ENCODE measurements at places on chromosomes 4 and X.

- DNase-seq, result no peak
These were observed 121.2 kb upstream of the TET2 start for GRCh38 chr4:105025263-105026017.

DNA sequence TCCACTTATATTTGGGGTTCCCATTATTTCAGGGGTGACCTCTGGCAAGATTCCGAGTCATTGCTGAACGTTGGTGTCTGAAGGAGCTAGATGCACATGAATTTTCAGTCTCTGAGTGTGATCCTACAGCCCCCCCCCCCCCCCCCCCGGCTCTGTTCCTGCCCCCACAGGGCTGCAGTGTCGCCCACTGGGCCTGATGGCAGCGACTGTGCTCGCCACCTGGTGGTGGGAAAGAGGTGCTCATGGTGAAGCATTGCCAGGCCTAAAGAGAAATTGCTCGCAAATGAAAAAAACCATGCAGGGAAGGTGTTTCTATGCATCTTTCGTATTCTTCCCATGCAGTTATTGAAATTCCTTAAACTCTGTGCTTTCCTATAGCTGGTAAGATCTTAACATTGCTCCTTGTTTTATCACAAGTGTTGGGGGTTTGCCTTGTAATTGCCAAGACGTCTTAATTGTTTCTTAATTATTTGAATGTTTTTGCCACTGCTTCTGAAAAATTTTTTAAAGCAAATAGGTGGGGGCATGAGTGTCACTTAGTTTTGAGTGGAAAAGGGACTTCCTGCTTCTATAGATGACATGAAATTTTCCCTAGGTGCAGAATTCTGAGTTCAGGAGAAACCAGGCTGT is 63.2 kb downstream of the CLDN22 start:
- DNase-seq, result peak; percentile 32

GRCh38 chr4:147288512-147288911 is 192.4 kb upstream of the EDNRA start:
- DNase-seq, result no peak

DNA sequence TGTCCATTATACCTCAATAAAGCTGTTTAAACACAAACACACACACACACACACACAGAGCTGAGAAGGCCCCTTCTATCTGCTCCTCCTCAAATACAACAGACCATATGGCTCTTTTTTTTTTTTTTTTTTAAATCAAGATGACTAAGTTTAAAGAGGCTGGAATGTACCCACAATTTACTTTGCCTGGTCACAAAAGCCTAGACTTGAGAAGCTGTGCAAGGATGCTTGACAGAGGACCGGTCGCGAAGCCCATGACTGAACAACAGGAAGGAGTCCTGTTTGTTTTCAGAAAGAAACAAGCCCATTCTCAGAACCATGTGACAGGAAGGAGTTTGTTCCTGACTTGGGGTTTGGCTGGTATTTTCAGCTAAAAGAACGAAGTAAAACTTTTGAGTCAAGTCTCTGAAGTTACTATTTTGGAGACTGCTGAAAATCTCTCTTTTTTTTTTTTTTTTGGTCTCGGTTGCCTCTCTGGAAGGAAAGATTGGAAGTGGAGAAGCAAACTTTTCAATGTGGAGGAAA is 650.9 kb upstream of the TENM3 start:
- DNase-seq, result no peak

DNA sequence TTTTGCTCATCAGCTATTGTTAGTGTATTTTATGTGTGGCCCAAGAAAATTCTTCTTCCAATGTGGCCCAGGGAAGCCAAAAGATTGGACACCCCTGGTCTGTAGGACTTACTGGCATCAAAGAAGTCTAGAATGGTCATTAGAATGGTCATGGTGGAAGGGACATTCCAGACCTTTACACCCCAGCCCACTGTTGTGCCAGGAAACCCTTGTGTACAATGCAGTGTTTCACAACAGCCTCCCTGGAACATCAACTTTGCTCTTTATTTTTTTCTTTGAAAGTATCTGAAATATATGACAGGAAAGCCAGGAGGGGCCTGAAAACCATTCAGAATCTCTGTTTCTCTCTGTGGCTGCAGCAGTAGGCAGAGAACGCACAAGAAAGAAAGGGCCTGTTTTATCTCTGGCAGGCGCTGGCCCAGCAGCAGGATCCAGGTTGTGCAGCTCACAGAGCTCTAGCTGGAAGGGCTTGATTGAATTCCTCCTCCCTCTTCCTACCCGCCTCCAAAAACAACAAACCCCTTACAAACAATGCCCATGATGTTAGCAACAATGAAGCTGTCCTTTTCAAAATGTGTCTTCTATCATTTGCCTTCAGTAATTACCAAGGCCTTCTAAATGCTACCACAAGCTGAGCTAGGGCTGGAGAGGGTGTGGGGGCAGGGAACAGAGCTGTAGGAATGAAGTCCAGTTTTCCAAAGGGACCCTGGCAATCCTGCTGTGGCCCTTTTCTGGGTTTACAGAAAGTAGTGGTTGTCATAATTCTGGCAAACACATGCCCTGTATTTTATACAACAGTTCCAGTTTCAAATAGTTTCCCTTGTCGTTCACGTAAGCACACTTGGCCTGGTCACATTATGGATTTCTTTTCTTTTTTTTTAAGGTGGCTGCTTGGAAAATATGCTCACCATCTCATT is 32.3 kb upstream of the TFDP3 start:
- DNase-seq, result no peak

DNA sequence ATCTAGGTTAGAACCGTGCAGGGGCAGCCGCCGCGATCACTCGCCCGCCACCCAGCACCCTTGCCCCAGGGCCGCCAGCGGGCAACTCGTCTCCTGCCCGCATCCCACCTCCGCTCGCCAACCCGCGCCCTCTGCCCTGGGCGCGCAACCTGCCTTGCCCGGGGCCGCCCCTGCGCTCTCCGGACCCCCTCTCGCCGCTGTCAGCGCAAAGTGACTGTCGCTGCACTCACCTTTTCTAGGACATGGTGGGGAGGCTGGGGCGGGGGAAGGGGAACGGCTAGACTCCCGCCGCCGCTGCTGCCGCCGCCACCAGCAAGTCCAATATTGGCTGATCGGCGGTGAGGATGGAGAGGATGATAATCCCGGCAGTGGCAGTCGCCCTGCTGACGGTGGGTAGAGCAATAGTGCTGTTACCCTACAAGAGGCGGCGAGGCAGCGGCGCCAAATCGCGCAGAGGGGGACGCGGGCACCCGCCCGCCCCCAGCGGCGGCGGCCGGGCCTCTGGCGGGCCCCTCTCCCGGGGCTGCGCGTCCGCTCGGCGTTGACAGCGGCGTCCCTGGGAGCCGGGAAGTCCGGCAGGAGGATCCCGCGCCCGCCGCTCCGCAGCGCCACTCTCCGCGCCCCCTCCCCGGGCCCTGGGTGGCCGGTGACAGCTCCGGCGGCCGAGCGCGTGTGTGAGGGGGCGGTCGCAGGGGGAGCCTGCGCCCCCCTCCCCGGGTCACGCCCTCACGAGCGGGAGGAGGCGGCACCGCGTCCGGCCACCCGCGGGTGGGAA is 2.3 kb upstream of the NR3C2 start:
- DNase-seq, result peak; percentile 28

DNA sequence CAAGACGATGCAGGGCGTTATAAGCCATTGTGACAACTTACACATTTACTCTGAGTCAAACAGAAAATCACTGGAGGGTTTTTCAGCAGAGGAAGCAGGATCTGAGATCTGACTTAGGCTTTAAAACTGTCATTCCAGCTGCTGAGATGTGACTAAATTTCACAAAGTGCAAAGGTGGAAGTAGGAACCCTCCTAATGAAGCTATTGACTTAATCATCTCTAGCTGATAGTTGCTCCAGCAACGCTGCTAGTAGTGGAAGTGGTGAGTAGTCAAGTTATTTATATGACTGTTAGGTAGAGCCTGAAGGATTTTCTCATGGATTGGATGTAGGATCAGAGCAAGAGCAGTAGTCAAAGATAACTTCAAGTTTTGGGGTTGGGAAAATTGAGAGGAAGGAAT is 218.6 kb downstream of the GRID2 start:
- DNase-seq, result no peak

- DNase-seq, result no peak
These were observed 38.8 kb downstream of the GAB1 start for GRCh38 chr4:143375326-143376073.

- DNase-seq, result peak; percentile 59
These were observed at the start of the genes DHRSX and ZBED1 for GRCh38 chrX:2500803-2501558. Gene DHRSX, minus strand, starts transcription at chrX:2500976. Its CDS starts 51 bp downstream, at chrX:2500925. Gene ZBED1, minus strand, starts transcription at chrX:2500976. Its CDS starts 10,257 bp downstream, at chrX:2490719.

DNA sequence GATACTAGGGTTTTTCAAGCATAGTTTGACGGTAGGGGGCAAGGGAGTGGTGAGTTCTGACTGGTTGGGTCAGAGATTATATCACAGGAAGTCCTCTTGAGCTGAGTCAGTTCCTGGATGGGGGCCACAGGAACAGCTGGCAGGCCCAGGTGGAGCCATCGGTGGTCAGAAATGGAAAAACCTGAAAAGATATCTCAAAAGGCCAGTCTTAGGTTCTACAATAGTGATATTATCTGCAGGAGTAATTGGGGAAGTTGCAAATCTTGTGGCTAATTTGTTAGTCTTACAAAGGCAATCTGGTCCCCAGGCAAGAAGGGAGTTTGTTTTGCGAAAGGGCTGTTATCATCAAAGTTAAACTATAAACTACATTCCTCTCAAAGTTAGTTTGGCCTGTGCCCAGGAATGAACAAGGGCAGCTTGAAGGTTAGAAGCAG is 159.3 kb downstream of the PTCHD1 start:
- DNase-seq, result no peak

DNA sequence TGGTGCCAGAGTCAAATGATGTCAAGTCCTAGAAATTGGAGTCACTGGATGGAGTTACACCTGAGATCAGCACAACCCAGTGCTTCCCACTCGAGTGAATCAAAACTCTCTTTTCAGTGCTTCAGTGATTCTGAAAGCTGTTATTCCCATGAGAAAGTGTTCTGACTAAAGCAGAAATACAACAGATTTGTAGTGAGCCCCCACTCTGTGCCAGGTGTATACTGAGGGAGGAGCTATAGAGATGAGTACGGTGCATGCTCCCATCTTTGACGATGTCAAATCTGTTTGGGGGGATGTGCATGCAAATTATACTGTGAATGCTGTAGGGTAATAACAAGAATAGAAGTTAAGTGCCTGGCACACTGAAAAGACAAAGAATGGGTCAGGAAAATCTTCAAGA is 330.2 kb downstream of the HS3ST1 start:
- no peak for DNase-seq

DNA sequence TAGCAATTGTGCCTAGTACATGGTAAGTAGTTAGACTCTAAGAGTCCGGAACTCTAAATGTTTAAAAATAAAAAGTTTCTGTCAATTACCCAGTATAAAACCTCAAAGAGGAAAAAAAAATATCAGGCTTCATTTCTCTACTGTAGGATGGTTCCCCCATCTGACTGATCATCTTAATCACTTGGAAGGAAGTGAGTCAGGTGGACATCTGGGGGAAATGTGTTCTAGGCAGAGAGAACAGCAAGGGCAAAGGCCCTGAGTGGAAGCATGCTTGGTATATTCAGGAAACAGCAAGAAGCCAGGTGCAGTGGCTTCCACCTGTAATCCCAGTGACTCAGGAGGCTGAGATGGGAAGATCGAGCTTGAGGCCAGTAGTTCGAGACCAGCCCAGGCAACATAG is 2.9 kb upstream of the EIF1AX start:
- no peak for DNase-seq

GRCh38 chr4:80732010-80732409 is 298.5 kb upstream of the BMP3 start:
- no peak for DNase-seq

DNA sequence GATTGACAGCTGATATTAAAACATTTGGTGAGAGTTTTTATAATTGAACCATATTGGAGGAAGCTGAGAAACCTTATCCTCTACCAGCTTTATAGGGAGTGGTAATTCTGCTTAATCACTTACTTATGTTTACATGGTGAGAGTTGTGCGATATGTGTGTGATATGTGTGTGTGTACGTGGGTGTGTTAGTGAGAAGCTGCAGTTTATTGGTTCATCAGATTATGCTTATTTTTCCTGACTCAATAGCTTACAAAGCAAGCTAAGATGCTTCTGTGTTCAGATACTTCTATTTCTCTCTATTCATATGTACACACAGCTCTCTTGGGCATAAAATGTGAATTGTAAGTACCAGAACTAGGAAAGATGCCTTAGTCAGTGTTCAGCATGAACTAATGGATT is 343.7 kb downstream of the GRIA2 start:
- DNase-seq, result no peak

- DNase-seq, result no peak
These were observed 54.9 kb downstream of the F8 start for GRCh38 chrX:154967603-154968002.

DNA sequence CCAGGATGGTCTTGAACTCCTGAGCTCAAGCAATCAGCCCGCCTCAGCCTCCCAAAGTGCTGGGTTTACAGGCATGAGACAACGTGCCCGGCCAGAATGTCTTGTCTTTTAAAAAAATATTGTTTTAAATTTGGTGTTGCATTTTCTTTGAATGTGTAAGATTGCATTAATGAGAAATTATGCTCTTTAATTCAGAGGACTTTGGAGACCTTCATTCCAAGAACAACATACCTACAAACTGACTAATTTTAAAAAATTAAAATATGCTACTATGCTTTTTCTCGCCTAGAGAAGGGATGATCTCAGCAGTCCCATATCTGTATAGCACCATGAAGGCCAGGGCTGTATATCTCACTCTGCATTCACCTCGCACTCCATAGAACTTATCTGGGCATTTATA is 204.3 kb upstream of the SLC7A11 start:
- DNase-seq, result no peak

DNA sequence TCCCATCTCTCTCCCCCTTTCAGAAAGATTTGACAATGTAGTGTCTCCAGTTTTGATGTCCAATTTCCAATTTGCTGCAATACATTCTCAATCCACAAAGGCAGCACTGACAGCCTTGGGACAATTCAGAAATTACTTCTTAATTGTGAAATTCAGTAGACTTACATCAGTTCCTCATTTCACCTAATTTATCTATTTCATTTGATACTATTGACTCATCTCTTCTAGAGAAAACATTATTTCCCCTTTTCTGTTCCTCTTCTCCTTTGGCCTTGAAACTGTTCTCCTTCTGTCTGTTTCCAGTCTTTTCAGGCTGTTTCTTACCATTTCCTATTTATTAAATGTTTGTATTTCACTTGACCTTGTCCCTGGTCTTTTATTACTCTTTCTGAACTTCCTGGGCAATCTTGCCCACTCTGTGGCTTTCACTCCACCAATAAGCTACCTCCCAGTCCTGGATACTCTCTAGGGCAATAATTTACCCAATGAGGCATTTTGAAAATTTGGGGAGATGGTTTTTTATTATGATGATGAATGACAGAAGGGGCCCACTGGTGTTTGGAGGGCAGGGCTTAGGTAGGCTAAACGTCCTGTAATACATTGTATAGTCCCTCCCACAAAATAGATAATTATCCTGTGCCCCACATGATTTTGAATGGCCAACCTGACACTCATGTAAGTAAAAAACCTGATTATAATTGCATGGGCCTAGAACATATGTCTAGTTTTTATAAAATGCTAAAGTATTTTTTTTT is 498.0 kb upstream of the BOD1L1 start:
- DNase-seq, result no peak

GRCh38 chrX:10949541-10949940 is 161.6 kb upstream of the HCCS start:
- DNase-seq, result no peak

- DNase-seq, result no peak
These were observed 314.3 kb upstream of the CLNK start for GRCh38 chr4:10998846-10999245.

- DNase-seq, result no peak
These were observed 612.4 kb upstream of the ZFP42 start for GRCh38 chr4:187383181-187383580.

- no peak for DNase-seq
These were observed 22.2 kb downstream of the JADE1 start for GRCh38 chr4:128831531-128832242.

GRCh38 chr4:145878501-145879435 is 59.9 kb downstream of the ZNF827 start:
- DNase-seq, result no peak

- no peak for DNase-seq
These were observed 150.4 kb upstream of the SMIM10 start for GRCh38 chrX:134840370-134840769.

Measured in stimulated activated CD4-positive, alpha-beta T cell treated with anti-CD3 and anti-CD28 coated beads, Interleukin-12 subunit alpha, Interleukin-12 subunit beta, amount 100 ng/mL, for 4 hours (primary cell).